ENCODE measurements at places on chromosomes 5 and 9.

- DNase-seq = no peak
Observed at GRCh38 chr5:88854769-88855168, 28.2 kb downstream of the MEF2C start.

GRCh38 chr9:7439355-7439995 is 360.1 kb downstream of the DMAC1 start:
- no peak for DNase-seq

DNA sequence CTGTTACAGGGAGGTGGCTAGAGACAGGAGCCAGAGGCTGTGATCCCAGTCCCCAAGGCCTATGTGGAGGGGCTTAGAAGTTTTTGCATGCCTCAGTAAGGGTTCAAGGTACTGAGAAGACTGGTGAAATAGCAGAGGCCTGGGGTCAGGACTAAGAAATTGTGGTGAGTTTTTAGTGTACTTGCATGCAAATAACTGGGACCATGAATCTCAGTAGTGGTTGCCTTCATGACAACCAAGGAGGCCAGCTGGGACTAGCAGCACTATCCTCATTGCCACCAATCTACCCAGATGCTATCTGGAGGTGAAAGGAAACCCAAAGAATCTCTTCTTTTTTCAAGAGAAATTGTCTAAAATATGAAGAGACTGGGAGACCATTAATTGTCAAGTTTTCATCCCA is 395.1 kb downstream of the CETN3 start:
- DNase-seq = no peak

DNA sequence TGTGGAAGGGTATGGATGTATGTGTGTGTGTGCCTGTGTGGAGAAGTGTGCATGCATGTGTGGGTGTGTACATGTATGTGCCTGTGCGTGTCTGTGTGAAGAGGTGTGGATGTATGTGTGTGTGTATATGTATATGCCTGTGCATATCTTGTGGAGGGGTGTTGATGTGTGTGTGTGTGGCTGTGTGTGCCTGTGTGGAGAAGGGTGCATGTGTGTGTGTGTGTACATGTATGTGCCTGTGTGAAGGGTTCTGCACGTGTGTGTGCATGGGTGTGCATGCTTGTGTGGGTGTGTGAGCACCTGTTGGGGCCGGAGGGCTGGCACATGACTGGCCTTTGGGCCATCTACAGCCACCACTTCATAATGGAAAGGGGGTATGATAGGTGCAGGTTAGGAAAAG is 291.4 kb downstream of the IRX2 start:
- no peak for DNase-seq
